Upper lobe of right lung (tissue), 1 donor: ENCODE measurements at places on chromosomes 1 and 21.

DNA sequence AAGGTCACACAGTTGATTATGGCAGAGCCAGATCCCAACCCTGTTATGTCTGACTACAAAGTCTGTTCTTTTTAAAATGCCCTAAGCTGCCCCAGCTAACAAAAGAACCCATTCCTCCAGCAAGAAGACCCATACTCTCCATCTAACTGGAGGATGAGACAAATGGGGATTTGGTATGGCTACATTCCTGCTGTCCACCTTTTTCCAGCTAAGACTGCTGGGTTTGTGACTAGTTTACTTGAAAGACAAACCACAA is 112.8 kb downstream of the KIAA0319L start:
- no peak for DNase-seq

DNA sequence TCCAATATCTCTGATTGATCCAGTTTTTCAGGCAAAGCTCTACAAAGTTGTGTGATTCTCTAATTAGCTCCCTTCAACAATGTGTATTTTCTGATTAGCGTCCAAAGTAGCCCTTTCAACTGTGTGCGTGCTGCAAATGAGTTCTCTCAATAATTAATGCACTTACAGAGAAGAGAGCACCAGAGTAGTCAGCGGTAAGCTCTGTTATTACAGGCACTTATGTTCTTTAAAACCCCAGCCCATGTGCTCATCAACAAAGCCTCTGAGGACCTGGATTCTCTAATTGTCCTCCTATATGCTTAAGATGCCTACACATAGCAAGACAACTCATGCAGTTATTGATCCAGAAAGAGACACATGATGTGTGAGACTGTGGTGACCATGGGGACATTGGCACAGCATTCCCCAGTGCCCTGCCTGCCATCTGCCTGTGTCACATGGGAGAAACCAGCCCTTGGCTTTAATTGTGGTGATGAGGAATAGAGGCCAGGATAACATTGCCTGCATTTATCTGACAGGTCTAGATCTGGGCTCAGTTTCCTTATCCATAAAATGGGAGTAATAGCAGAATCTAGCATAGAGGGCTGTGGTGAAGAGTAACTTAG is 151.7 kb downstream of the PCP4 start:
- no peak for DNase-seq

GRCh38 chr21:29174607-29175013 is 44.2 kb downstream of the MAP3K7CL start:
- no peak for DNase-seq

- DNase-seq = no peak
Measured at GRCh38 chr1:116018007-116018406, 41.7 kb downstream of the SLC22A15 start.

DNA sequence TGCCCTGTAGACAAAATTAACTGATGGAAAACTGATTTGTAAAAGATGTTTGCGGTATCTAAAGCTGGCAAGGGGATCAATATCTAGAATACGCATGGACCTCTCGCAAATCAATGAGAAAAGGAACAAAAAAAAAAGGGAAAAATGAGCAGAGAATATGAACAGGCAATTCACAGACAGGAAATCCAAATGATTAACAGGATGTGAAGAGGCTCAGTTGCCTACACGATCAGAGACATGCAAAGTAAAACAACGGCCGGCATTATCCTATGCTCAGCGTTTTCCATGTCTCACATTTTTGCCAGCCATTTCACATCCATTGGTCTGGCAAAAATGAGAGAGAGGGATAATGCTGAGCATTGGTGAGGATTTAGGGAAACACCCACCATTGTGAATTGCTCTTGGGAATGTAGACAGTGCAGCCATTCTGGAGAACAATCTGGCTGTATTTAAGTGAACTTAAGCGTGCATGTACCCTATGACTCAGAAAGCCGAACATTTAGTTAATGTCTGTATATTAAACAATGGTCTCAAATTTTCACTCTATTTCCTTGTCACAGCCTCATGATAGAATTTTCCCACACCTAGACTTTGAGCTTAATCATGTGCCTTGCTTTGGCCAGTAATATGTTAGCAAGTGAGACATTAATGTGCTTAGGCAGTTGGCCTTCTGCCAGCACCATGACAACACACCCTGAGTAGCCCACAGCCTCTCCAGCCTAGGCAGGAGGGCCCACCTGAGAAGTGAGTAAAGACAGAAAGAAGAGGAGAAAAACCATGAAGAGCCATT is 61.0 kb upstream of the NBPF3 start:
- no peak for DNase-seq

- DNase-seq = no peak
Measured at GRCh38 chr1:204894606-204895005, 23.9 kb downstream of the NFASC start.

- no peak for DNase-seq
Measured at GRCh38 chr1:199054694-199055093, 415.9 kb downstream of the PTPRC start.

- DNase-seq = no peak
Measured at GRCh38 chr1:30809514-30810263, 52.1 kb upstream of the LAPTM5 start.

DNA sequence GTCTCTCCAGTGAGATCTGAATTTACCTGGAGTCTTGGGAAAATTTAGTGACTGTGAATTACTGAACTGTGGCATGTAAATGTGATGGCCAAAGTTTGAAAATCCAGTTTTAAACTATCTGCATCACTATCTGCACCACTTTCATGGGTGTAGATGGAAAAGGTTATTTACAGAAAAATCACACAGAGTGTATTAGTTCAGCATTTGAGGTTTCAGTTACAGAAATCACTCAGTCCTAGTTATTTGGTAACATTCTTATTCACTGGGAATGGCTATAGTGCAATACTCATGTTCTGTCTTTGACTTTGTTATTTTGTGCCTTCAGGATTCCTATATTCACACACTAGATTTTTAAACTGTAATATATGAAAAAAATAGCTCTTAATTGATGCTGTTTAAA is 60.6 kb upstream of the IFI44L start:
- DNase-seq = no peak

DNA sequence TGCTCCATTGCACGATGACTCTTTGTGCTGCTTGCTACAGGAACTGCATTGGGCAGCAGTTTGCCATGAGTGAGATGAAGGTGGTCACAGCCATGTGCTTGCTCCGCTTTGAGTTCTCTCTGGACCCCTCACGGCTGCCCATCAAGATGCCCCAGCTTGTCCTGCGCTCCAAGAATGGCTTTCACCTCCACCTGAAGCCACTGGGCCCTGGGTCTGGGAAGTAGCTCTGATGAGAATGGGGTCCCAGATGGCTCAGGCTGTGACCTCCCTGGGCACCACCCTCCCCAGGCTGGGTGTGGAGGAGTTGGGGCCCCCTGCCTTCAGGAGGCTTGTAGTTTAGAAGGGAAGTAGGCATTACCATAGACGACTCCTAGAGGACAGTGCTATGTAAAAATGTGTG is 19.7 kb downstream of the CYP4B1 start:
- DNase-seq = no peak

GRCh38 chr1:37472281-37472680 is 2.1 kb upstream of the ZC3H12A start:
- no peak for DNase-seq

GRCh38 chr1:226195144-226195543 is 8.6 kb upstream of the ACBD3 start:
- no peak for DNase-seq

GRCh38 chr1:26822737-26823395 is 3.6 kb upstream of the ZDHHC18 start:
- peak; percentile 3 for DNase-seq

- peak; percentile 64 for DNase-seq
Measured at GRCh38 chr1:107963601-107964335, 1.2 kb downstream of the VAV3 start.

GRCh38 chr1:198162091-198162767 is 5.4 kb downstream of the NEK7 start:
- no peak for DNase-seq
